CD4-positive, alpha-beta T cell treated with Interleukin-12 subunit alpha and Interleukin-12 subunit beta, for 1 hour (primary cell): ENCODE measurements at places on chromosomes 2 and 18.

DNA sequence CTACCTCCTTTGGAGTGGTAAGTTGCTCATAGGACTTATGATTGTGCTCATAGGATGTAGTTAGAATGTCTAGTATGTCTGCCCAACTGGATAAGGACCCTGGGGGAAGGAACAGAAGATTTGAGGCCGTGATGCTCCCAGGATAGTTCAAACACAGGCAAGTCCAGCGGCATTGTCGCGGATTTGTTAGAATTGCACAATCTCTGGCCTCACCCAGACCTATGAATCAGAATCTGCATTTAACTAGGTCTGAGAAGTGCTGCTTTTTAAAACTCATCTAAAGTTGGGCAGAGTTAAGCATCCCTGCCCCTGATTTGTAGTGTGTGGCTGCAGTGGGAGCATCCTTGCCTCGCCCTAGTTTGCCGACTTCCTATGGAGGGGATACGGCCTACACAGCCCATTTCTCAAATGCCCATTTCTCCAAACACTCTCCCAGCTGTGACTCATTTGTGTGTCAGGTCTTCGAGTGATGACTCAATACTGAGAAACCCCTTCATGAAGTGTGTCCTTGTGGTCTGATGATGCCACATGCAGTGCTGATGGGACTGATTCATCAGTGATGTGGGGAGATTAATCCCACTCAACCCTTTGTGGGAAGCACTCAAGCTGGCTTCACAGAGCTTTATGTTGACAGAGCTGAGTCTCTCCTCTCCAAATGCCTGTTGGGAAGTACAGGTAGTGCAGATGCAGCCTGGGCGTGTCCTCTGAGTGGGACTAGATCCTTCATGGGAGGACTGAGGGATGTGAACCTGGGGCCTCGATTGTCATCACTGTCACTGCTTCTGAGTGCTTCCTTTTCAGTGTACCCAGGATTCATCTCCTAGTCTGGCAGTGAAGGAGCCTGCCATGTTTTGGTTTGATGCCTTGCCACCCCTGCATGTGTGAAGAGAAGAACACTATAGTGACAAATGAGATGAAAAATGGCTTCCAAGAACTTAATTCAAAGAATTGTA, 18.7 kb downstream of the SMIM21 start:
- DNase-seq, result no peak

DNA sequence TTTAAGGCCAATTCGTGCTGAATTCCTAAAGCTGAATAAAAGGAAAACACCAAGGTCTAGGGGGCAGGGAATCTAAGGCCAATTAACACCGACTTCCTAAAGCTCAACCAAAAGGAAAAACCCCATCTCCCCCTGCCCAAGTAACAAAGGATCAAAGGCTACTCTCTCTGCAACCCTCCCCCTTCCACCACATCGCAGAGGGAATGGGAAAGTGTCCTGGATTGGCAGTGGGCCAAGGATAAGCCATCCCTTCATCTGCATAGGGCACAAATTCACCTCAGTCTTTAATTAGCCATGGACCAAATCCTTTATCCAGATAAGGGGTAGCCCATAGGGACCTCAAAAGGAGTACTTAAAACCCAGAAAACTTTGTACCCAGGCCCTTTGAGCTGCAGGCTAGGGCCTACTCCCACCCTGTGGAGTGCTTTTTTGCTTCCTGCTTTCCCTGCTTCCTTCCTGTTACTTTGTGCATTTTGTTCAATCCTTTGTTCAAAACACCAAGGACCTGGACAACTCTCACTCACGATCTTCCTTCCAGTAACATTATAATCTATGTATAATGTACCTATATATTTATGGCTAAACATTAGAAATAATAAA, 2119.8 kb upstream of the CELF4 start:
- DNase-seq, result no peak

GRCh38 chr2:16123421-16123820, 183.1 kb downstream of the MYCN start:
- no peak for DNase-seq

GRCh38 chr2:110099471-110100225, 16.0 kb downstream of the MALL start:
- no peak for DNase-seq

DNA sequence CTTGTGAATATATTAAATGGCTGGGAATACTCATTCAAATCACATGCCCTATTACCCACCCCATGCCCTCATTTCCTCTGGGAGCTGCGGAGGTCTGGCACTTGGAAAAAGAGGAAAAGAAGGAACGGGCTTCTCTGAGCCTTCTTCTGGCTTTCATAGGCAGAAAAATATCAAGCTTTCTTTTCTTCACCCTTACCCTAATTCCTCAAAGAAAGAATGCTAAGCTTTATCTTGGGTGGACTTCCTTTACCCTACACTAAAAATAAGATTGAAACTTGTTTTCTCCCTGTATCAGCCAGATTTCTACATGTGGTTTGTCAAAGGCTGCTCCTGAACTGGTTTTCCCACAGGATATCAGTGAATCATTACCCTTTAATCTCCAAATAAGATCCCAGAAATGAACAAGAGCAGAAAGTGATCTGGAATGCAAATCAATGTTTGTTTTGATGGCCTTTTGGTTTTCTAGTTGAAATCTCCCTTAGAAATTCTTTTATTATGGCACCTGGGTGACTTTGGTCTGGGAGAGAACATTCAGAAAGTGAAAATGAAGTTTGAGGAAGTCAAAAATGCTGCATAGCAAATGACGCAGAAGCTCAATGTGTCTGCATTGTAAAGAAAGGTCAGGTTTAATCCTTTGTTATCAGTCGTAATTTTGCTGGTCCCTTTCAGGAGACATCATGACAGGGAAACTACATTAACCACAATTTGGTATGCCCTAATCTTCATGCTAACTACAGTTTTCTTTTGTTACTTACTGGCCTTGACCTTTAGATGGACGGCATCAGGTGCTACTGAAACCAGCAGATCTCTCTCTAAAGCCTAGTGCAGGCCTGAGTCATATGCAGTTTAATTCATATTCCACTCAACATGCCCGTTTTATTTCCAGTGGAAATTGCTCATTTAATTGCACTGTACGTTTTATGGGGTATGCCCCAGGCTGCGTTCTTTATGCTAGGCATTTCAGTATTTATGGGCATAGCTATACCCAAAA, 46.6 kb upstream of the HNRNPA3 start:
- DNase-seq, result peak; percentile 24

- no peak for DNase-seq
Measured at GRCh38 chr2:109247812-109248211, 118.8 kb downstream of the SH3RF3 start.

DNA sequence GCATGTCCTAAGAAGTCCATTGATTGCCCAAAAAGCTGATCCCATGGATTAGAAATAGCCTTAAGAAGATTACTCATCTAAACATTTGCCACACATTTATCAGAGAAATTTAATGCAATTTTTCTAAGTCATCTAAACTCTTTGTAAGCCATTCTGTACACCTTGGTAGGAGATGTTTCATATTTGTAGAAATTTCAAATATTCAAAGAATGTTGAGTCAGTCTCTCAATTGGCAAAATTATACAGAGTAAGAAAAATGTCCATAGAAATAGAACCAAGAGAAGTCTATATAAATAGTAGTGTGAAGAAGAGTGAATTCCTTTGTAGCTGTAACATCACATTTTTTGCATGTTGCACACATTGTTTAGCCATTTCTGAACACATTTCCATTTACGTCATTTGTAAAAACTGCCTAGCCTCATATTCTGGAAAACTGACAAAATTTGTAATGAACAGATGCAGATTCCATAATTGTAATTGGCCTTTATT, 128.6 kb downstream of the MSTN start:
- DNase-seq, result no peak

- peak; percentile 37 for DNase-seq
Measured at GRCh38 chr2:75199428-75200011, at the start of gene TACR1. TACR1 (minus strand) TSS chr2:75199520; CDS start chr2:75198934, 586 bp downstream.
